Left renal cortex interstitium (tissue), 4 donors: ENCODE measurements at places on chromosomes 16 and 17.

DNA sequence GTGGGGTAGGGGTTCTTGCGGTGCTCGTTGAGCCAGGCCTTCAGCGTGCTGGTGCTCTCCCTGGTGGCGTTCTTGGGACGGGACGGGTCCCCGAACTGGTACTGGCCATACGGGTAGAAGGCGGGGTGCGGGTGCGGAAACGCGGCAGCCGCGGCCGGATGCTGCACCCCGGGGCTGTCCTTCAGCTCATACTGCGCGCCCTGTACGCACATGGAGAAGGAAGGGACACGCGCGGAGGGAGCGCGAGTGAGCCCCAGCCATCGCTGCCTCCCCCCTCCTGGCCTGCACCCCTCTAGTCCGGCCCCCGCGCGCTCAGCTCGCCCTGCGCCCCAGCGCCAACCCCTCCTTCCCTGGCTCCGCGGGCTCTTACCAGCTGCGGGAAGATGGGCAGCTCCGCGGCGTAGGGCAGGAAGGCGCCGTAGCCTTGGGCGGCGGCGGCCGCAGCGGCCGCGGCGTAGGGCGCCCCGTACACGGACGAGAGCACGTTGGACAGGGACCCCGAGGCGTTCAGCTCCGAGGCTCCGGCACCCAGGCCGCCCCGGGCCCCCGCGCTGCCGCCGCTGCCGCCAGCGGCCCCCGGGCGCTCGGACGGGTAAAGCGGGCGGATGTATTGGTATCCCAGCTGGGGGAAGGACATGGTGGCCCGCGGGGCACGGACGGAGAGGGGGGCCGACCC lies 1.0 kb downstream of the IRX3 start:
- DNase-seq = no peak

GRCh38 chr17:11598274-11599221 lies at the start of gene DNAH9:
DNAH9 (plus strand) TSS chr17:11598470; CDS start chr17:11598499, 29 bp downstream.
- DNase-seq = peak; percentile 87

DNA sequence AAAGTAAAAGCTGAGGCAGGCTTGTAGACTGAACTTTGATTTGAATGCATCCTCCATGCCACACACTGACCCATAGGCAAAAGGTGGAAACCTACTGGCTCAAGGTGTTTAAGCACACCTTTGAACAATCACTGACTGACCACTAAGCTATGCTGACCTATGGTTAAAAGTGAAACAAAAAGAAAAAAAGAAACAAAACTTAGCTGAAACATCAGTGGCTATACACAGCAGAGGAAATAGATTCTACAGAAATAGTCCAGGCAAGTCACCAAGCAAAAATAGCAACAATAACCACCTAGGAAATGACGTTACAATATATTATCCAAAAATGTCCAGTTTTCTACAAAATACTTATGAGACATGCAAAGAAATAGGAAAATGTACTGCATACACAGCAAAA lies 60.2 kb downstream of the RPGRIP1L start:
- no peak for DNase-seq

DNA sequence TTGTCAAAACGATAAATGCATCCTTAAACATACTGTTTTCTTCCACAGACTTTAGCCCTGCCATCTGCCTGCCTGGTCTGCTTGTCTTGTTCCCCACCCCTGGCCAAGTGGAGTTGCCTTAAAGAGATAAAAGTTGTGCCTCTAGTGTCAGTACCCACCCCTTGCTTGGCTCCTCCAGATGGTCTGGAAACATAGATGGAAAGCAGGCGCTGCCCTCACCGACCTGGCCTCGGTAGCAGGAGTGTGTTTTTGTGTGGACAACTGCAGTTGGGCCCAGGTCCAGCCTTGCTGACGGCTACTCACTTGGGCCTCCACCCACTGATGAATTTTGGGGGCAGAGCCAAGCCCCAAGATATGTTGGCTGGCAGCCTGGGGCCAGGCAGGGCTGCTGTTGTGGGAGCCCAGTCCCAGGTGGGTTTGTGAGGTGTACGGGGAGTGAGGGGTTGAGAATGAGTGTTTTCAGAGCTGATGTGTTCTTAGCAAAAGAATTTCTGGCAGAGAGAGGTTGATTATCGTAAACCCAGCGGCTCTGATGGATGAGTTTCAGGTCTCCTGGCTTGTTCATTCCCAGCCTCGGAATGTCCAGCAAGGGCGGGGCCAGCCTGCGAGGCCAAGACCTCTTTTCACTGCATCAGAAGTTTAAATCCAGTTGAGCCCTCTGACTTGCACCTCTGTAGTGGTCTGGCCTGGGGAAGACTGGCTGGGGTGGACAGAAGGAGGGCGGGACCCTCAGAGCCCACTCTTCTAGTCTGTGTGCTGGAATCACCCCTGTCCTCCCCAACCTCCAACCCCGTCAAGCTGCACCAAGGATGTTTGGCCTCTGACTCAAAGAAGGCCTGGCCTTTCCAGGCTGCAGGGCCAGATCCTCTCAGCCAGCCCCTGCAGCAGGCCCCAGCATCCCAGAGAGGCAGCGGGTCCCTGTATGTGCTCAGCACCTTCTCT lies 179.7 kb downstream of the RAB11FIP4 start:
- no peak for DNase-seq

DNA sequence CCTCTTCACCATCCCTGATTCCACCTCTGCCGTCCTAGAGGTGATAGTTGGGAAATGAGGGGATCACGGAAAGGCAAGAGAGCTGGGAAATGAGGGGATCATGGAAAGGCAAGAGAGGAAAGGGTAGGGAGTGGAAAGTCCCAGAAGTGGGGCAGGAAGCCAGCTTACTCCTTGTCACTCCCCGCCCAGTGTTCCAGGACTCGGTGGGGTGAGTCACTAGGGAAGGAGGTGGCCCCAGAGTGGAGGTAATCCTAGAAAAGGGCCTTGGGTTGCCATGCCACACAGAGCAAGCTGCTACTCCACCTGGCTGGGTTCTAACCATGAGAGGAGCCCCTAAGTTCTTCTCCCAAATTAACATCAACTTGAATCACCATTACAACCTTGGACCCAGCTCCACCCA lies 14.8 kb downstream of the ALOXE3 start:
- no peak for DNase-seq

- DNase-seq = no peak
Observed at GRCh38 chr16:24852281-24852721, 6.5 kb downstream of the SLC5A11 start.

- no peak for DNase-seq
Observed at GRCh38 chr16:80517846-80518245, 22.9 kb upstream of the DYNLRB2 start.

DNA sequence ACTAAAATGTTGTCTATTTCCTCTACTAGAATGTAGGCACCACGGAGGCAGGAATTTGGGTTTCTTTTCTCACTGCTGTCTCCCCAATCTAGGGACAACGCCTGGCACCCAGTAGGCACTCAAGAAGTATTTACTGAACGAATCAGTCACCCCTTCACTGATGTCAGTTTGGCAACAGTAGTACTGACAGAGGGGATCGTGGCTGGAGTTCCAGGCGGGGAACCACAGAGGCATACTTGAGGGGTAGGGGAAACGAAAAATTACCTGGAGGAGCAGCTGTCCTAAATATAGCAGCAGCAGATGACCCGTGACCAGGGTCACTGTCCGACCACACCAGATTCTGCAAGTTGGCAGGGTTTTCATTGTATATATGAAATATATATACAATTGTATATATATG lies 33.3 kb downstream of the TRIM25 start:
- no peak for DNase-seq

DNA sequence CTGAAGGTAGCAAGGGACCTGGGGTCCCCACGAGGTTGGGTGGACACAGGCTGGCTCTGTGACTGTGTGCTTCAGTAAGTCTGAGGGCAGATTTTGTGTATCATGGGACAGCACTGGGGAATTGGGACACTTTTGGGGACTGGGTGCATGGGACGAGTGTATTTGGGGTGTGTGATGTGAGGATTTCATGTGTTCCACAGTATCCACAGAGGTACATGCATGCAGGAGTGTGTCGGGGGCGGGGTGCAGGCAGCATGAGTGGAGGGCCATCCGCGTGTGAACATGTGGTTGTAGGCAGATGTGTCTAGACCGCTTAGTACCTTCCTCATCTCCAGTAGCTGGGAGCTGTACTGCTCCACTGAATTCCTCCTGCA lies 1.1 kb upstream of the DLX3 start:
- DNase-seq = no peak

DNA sequence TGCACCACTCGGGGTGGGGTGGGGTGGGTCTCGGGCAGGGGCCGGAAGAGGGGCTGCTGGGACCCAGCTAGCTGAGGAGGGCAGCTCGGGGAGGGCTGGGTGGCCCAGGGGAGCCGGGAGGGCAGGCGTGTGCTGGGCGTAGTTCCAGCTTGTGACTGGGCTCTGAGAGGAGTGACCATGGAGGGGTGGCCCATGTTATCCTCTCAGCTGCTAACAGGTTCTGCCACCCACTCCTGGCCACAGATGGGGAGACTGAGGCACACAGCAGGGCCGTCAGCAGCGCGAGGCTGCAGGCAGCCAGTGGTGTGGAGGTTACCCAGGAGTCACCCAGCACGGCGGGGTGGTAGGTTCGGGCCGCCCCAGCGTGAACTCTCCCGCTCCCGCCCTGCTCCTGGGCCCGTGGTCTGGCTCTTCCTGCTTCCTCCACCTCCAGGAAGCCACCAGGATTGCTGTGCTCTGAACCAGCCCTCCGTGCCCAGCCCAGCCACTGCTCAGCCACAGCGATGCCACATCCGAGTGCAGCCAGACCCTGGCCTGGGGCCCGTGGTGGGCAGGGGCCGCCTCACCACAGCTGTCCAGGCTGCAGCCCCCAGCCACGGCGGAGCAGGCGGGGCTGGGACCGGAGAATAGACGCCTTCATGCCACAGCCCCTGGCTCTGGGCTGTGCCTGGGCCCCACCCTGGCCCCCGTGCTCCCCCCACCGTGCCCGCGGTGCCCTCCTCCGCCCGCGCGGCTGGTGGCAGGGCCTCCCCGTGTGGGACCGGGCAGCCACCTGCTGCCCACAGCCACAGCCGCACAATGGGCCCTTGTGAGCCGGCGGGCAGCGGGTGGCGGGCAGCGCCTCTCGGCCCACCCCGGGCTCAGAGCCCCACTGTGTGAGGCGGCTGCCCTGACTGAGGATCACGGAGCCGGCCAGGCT lies 26.3 kb upstream of the SSTR5 start:
- DNase-seq = no peak

- DNase-seq = no peak
Observed at GRCh38 chr17:39564211-39564848, 43.4 kb downstream of the NEUROD2 start.

GRCh38 chr17:63190821-63191370 lies 224.9 kb downstream of the TANC2 start:
- DNase-seq = no peak

- DNase-seq = no peak
Observed at GRCh38 chr17:34894964-34895363, 66.3 kb downstream of the CCT6B start.

DNA sequence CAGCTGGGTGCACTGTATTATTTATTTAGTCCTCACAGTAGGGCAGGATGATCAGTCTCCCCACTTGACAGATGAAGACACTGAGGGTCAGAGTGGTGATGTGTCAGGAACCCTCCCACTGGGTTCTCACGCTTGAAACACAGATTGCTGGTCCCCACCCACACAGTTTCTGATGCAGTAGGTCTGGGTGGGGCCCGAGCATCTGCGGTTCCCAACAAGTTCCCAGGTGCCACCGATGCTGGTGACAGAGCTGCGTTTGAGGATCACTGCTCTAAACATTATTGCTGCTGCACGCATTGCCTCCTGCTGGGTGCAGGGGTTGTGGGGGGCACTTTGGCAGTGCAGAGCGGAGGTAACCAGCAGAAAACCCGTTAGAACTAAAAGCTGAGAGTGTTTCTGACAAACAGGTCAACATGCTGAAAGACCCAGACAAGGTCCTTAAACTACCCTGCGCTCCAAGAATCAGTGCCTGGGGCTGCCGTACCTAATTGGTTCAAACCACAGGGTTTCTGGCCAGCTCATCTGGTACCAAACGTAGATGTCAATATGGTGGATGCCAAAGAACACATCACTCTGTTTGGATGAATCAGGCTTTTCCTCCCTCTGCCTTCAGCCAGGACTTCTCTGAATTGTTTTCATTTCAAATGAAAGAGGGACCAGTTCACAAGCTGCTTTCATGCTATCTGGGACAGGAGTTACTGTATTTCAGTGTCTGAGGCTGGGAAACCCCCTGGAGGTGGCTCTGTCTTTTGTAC lies 76.0 kb downstream of the ABCC1 start:
- no peak for DNase-seq

- DNase-seq = no peak
Observed at GRCh38 chr16:1413684-1414531, 596 bp downstream of the UNKL start.

DNA sequence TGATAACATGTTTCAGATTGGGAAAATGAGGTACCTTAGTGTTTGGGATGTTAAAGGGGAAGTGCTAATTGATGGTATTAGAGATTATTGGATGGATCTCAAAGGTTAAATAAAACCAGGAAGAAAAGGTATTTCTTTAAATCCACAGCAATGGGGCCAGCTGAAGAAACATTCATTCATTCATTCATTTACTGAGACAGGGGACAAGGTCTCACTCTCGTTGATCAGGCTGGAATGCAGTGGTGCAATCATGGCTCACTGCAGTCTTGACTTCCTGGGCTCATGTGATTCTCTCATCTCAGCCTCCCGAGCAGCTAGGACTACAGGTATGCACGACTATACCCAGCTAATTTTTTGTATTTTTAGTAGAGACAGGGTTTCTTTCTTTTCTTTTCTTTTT lies 19.8 kb downstream of the EARS2 start:
- no peak for DNase-seq

- no peak for DNase-seq
Observed at GRCh38 chr16:24771132-24771778, 41.8 kb downstream of the TNRC6A start.

GRCh38 chr16:24747441-24747840 lies 18.0 kb downstream of the TNRC6A start:
- no peak for DNase-seq

DNA sequence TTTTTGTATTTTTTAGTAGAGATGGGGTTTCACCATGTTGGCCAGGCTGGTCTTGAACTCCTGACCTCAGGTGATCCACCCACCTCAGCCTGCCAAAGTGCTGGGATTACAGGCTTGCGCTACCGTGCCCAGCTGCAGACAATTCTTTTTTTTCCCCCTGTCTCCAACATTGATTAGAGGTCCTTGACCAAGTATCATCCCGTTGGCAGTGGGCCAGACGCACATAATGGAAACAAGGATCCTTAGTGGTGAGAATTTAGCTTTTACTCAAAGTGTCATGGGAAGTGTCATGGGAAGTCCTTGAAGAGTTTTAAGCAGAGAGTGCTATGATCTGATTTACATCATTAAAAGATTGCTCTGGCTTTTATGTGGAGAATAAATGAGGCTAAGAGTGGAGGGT lies 2.1 kb upstream of the FBXO47 start:
- DNase-seq = no peak

DNA sequence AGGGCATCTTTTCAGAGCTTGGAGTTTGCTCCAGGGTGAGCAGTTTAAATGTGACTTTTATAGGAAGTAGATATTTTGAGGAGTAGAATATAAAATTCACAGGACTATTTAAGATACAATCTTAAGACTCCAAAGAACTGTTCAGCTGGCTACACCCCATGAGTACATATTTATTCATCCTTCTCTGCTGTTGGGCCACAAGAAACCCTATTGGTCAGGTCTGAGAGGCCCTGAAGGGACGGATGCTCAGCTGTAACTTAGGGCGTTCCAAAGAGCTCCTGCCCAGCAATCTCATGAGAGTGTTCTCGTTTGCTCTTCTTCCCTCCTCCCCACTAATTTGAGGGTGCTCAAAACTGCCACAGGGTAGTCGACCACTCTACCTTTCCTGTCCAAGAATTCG lies 7.3 kb downstream of the ST6GALNAC2 start:
- DNase-seq = no peak

GRCh38 chr17:39626171-39627046 lies at the start of gene PPP1R1B:
PPP1R1B (plus strand) TSS chr17:39626952; CDS start chr17:39627393, 441 bp downstream.
- no peak for DNase-seq

GRCh38 chr17:42065201-42065600 lies 14.8 kb upstream of the C17orf113 start:
- no peak for DNase-seq
